Keratinocyte (primary cell): ENCODE measurements at places on chromosomes 11 and 22. TPM values are rescaled to one million over a fixed set of nuclear protein-coding genes. Genes with fewer than 3 reads are reported as not detected.

DNA sequence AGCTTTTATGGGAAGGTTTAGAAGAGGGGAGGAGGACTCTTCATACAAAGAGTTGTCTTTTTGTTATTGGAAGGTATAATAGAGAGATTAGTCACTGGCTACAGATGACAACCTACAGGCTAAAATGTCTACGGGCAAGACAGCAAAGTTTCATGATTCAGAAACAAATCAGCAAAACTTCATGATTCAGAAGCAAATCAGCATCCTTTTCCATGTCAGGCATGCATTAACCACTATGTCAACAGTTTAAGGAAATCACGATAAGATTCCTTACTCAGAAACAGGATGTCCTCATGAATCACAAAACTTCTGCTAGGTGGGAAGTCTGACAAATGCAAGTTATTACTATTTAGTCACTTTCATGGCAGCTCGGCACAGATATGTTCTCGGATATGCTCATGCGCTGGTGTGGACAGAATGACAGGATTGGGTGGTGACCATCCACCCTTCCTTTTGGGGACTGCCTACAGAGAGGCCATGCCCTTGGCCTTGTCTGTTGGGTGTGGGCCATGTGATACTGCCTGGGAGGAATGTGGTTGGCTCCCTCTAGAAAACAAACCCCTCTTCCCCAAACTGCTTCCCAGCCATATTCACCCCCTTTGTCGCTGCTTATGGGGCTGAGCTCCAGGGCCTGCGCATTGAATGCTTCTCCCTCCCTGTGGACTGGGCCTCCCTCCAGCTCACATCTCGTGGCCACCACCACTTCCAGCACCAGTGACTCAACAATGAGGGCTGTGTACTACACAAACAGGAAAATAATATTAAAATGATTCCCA lies 10.1 kb downstream of the C11orf91 start:
- peak; percentile 96 for DNase-seq

DNA sequence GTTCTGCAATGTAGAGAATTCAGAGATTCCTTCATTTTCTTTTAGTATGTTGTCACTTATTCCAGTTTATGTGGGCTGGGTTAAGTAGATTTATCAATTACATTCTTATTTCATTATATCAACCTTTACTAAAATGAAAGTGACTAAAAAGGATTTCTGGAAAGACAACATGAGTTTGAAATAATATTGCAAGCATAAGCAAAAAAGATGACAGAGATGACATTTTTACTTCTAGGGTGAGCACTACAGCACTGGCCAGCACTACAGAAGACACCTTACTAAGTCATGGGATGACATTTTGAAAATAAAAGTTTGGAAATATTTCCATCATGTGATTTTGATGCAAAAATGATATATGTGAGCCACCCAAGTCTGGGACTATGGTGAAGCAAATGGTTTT lies 2.1 kb upstream of the USP47 start:
- no peak for DNase-seq

DNA sequence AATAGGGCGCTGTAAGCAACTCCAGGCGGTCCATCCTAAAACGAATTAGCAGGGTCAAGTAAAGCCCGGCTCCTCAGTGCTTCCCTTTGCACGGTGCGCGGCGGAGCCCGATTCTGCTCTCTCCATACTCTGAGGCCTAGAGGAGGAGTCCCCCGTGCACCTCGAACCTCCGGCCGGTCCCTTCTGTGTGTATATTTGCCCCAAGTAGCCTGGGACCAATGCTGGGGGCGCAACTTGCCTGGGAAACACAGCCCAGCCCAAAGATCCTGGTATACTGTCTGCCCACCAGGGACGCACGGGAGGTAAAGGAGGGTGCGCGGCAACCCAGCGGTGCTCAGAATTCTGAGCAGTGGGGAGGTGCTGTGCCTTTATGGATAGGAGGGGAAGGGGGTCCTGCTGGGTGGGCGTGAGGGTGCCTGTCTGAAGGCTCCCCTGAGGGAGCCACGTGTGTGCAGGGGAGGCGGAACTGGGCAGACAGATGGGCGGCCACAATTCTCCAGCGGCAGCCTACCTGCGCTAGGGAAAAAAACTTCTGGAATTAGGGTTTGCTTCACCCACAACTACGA lies 4.8 kb upstream of the TBX1 start:
- DNase-seq: no peak

DNA sequence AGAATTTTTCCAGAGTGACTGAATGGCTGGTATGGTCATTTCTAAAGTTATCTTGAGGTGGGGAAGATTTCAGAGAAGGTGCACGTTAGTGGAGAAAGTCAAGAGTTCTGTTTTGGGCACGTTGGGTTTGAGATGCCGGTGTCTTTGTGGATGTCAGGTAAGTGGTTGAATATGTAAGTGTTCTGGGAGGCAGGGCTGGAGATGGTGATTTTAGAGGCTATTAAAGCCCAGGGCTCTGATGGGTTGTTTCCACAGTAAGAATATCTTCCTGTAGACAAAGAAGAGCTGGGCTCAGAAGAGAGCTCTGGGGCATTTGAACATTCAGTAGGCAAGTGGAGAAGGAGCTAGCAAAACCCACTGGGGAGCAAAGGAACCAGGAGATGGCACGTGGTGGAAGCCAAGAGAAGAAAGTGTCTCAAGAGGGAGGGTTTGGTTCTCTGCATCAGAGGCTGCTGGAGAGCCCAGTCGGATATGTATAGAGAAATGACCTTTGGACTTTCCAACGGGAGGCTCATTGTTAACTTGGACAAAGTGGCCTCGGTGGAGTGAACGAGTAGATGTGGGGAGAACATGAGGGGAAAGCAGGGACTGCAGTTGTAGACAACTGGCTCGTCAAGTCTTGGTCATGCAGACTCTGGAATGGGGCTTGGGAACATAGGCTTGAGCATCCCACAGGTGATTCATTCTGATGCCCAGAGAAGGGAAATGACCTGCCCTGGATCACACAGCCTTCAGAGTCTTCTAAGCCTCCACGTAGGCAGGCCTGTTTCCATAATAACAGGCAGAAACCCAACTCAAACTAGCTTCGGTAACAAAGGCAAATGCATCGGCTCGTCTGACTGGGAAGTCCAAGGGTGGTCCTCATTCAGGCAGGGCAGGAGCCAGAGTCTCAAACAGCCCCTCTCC lies 98.4 kb upstream of the PARVA start:
- DNase-seq: no peak

- no peak for DNase-seq
These were observed 1.9 kb upstream of the RFPL3 start for GRCh38 chr22:32355760-32356159.

GRCh38 chr11:120578596-120579154 lies 67.1 kb downstream of the GRIK4 start:
- no peak for DNase-seq

GRCh38 chr11:122910775-122911174 lies 28.2 kb downstream of the JHY start:
- no peak for DNase-seq

DNA sequence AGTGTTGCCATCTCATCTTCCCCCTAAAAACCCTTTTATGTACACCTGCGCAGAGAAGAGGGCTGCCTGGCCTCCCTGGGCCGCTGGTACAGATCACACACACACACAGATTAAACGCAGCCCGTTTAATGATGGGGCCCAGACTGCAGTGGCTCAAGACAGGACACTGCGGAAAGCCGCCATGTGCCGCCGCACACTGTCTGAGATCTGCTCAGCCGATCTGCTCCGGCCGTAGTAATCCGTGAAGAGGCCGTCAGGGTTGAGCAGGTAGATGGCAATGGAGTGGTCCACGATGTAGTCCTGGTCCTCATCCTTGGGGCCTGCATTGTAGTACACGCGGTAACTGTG lies 2.0 kb downstream of the SCO2 start:
- DNase-seq: no peak

- DNase-seq: no peak
These were observed 146.5 kb downstream of the CCDC34 start for GRCh38 chr11:27216270-27217149.

- no peak for DNase-seq
These were observed 141.3 kb upstream of the TTC12 start for GRCh38 chr11:113173126-113173525.

- no peak for DNase-seq
These were observed 38.8 kb downstream of the RNF141 start for GRCh38 chr11:10502065-10502680.

GRCh38 chr11:88508759-88509581 lies 171.4 kb upstream of the CTSC start:
- DNase-seq: no peak

- DNase-seq: no peak
These were observed 112.4 kb downstream of the KIRREL3 start for GRCh38 chr11:126888115-126888712.

DNA sequence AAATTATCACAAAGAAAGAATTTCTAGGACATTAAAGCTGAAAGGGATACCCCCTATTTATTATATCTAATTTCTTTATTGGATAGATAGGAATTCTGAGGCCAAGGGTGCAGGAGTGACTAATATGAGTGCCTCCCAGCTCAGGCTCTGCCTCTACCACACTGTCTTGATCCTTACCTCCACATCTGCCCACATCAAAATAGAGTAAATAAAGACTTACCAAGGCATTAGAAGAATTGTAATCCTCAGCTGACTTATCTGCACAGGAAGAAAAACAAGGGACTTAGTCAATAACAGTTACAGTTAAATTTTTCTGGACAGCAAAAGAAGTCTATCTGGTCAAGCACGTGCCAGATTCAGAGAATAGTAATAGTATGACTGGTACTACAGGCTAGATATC lies 72.6 kb upstream of the GDPD4 start:
- DNase-seq: no peak

DNA sequence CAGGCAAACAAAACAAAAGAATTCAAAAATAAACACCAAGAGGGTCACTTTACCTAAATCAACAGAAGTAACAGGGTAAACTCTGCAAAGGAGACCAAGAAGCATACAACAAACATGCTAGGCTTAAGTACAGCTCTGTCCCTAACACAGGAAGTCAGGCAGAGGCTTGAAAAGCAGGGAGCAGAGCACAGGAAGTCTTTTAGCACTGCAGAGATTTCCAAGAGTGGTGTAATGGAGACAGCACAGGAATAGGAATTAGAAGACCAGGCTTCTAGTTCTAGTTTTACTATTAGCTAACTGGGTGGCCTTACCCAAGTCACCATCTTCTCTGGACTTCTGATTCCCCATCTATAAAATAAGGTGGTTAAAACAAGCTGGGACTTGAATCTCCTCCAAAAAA lies 1.9 kb downstream of the RBFOX2 start:
- DNase-seq: no peak

DNA sequence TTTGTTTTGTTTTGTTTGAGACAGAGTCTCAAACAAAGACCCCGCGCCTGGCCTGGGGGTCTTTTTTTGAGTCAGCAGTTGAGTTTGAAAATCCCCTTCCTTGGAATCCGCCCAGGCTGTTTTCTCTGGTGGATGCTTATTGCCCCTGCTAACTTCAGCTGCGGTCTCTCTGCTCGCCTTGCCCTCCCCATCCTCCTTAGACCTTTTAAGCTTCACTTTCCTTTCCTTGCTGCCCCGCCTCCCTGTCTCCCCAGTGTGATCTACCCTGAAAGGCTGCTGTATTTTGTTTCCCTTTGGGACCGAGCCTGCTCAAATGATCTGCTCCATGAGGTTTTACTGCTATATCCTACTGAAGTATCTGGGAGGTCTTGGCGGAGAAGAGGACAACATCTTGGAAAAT lies 2.5 kb downstream of the USP18 start:
- DNase-seq: no peak

GRCh38 chr11:35138606-35138942 lies 397 bp upstream of the CD44 start:
- DNase-seq: no peak

GRCh38 chr11:92627615-92628256 lies 341.7 kb upstream of the MTNR1B start:
- DNase-seq: no peak

DNA sequence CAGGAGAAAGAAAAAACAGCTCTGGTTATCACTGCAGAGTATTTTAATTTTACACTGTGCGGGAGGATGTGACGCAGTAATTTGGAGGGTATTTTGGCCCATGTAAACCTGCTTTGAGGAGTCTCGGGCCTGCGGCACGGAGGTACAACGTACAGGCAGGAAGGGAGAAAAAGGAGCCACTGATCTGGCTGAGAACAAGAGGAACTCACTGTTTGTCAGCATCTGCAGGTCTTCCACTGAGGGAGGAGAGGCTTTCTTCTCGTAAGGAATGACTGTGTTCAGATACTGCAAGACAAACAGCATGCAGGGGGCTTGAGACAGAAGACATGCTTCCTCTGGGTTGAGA lies 44.0 kb downstream of the FEZ1 start:
- DNase-seq: no peak

- DNase-seq: peak; percentile 57
These were observed 55.3 kb upstream of the CD44 start for GRCh38 chr11:35083431-35084238.

- DNase-seq: no peak
These were observed 10.2 kb upstream of the LDHA start for GRCh38 chr11:18384157-18384641.

DNA sequence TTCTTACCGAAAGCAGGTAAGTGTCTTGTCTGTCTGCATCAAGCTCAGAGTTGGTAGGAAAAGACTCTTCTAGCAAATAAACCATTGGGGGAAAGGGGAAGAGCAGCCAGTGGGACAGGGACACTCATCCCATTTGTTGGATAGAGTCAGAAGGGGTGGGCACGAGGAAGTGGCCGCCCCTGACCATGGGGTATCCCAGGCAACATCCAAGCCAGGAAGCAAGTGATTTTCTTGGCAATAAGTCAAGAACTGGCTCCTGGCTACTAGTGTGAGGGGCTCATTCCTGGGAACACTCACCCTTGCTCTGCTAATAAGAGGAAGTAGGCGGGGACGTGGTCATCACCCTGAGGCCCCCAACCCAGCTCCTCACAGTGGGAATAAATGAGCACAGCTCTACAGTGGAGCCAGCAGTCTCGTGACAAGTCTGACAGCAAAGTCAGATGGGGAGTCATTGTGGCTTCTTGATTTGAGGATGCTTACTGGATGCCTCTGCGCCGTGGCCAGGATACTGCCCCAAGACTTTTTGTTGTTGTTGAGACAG lies 6.7 kb downstream of the SLC25A18 start:
- DNase-seq: no peak

DNA sequence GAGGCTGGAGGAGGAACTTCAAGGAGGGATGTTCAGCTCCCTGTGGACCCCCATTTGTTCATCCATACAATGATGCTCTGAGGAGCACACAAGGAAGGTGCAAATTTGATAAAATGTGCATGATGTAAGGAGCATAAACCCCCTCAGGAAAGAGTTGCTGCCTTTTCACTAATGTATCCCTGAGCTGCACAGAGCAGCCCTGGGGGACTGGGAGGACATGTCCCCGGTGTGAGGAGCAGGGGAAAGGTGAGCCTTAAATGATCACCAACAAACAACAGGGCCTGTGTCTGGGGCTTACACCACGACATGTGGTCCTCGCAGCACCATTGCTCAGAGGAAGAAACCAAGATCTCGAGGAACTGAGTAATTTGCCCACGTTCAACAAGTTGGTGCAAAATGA lies 3.5 kb upstream of the MAPK8IP2 start:
- DNase-seq: no peak

PRODH gene
- 6.7 to 36.1 TPM (median 12.3 TPM) in 3 replicates for polyA plus RNA-seq

USP2 gene
- polyA plus RNA-seq: 0.35 to 0.49 TPM (median 0.46 TPM) in 3 replicates

PRR5L gene
- polyA plus RNA-seq: 14.0 to 20.1 TPM (median 15.7 TPM) in 3 replicates

PARVG gene
- polyA plus RNA-seq: not detected in 3 replicates

APOA5 gene
- polyA plus RNA-seq: not detected in 3 replicates

FAM227A gene
- polyA plus RNA-seq: 0.54 to 1.1 TPM (median 0.94 TPM) in 3 replicates

C22orf42 gene
- polyA plus RNA-seq: not detected in 3 replicates

GDPD4 gene
- not detected in 3 replicates for polyA plus RNA-seq

OR5T3 gene
- not detected in 3 replicates for polyA plus RNA-seq

CCND1 gene
- polyA plus RNA-seq: 124 to 216 TPM (median 193 TPM) in 3 replicates

ZNF215 gene
- 3.3 to 6.1 TPM (median 5.3 TPM) in 3 replicates for polyA plus RNA-seq
